ENCODE measurements at places on chromosomes 3 and 15. TPM values are rescaled to one million over a fixed set of nuclear protein-coding genes. Genes with fewer than 3 reads are reported as not detected.

ZDHHC19 gene
- not detected for polyA plus RNA-seq

GOLGA8T gene
- polyA plus RNA-seq, result not detected

PRRT3 gene
- 4.2 TPM for polyA plus RNA-seq

DOCK3 gene
- 0.10 TPM for polyA plus RNA-seq

GNAT1 gene
- polyA plus RNA-seq, result not detected

PAQR5 gene
- polyA plus RNA-seq, result 9.7 TPM

NLGN1 gene
- 1.7 TPM for polyA plus RNA-seq

APH1B gene
- polyA plus RNA-seq, result 13.6 TPM

TP63 gene
- not detected for polyA plus RNA-seq

MKRN3 gene
- 1.2 TPM for polyA plus RNA-seq

RAB8B gene
- 71.7 TPM for polyA plus RNA-seq

RGMA gene
- 0.36 TPM for polyA plus RNA-seq

MUSTN1 gene
- polyA plus RNA-seq, result not detected

SLC9C1 gene
- polyA plus RNA-seq, result not detected

TMCO5A gene
- not detected for polyA plus RNA-seq

NCEH1 gene
- polyA plus RNA-seq, result 11.9 TPM

SERPINI2 gene
- not detected for polyA plus RNA-seq
